Stimulated activated CD8-positive, alpha-beta memory T cell treated with anti-CD3 and anti-CD28 coated beads, Interleukin-4, amount 100 ng/mL, for 1 hour (primary cell): ENCODE measurements at places on chromosomes 13 and 19.

DNA sequence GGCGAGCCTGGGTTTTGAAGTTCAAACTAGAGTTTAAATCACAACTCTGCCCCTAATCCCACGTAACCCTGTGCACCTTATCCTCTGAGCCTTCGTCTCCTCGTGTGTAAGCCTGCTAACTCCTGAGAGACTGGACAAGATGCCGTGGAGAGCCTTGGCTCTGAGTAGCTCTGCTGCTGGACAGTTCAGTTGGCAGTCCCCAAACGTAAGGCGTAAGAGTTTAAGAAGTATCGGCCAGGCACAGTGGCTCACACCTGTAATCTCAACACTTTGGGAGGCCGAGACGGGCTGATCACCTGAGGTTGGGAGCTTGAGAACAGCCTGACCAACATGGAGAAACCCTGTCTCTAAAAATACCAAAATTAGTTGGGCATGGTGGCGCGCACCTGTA is 4.7 kb upstream of the CD79A start:
- no peak for DNase-seq

DNA sequence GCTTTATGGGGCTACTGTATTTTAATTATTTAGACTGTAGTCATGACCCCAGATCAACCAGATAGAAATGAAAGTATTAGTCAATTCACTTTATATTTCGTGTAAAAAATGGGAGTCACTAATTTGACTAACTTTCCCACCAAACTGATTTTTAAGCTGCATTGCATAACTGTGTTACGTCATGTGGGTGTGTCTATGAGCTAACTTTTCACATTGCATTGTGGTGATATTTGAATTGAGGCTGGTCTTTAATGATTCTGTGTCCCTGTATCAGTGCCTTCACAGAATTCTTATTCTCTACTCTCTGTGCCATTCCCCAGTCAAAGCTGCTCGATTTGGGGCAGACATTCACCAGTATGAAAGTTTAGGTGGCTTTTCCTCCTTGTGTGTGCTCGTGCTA is 172.7 kb upstream of the MAB21L1 start:
- DNase-seq, result no peak

GRCh38 chr19:35055715-35056179 is 14.2 kb downstream of the HPN start:
- DNase-seq, result no peak

GRCh38 chr13:111469450-111469849 is 149.0 kb downstream of the TEX29 start:
- no peak for DNase-seq

- no peak for DNase-seq
Observed at GRCh38 chr13:75705395-75705794, 69.3 kb downstream of the LMO7 start.

DNA sequence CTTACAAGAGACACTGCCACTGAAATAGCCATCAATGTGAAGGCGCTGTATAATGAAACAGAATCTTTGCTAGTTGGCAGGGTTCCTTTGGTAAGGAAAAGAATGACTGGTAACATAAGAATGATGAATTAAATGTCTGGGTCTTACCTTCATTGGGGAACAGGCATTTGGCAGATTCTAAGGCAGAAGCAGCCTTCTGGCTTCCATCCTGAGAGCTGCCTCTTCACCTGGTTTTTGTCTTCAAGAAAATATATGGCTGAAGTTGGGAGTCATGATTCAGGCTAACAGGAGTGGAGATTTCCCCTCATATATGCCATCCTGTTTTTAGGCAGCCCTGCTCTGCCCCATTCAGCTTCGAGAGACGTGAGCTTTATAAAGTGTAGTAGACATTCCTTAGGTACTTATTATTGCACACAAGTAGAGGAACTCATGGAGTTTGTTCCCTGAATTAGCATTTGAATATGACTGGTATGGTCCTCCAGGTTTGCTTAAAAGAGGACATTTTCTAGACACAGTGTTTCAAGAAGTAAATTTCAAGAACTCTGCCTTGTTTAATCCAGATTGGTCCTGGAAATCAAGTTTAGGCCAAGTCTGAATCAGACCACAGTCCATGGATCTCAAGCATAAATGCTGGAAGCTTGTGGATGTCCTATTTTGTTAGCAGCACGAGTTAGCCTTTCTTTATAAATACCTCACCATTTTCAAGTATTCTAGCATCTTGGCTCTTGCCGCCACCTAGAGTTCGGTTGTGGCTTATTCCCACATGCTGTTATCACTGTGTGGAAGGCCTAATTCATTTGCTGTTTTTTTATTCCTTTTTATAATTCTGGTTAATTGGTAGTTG is 56.2 kb upstream of the AKAP11 start:
- no peak for DNase-seq
